Stimulated activated naive CD8-positive, alpha-beta T cell treated with anti-CD3 and anti-CD28 coated beads, Interleukin-15, amount 100 ng/mL, for 72 hours (primary cell): ENCODE measurements at places on chromosomes 4 and X.

DNA sequence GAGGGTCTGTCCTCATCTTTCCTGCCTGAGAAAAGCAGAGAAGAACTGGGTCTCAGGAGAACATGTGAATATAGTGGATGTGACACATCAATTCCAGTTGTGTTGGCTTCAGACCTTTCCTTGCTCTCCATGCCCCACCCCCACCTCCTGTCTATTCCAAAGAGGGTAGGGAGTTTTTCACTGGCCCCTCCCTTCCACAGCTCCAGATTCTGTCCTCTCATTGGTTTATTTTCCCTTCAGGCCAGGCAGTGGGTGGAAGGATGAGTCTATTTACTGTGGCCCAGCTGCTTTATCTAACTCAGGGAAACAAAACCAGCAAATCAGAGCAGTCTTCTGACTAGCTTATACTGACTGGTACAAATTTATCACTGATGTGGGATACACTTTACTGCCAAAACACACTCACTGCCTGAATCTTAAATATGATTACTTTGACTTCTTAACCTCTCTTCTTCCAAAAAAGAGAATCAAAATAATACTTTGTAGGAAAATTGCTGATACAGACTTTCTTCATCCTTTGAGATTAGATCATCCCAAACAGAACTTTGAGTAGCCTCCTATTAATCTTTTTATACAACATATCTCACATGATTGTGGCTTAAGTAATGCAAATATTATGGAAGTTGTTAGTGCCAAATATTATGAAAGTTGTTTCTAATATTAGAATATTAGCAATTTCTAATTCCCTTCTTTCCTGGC is 221.2 kb downstream of the MID1 start:
- no peak for DNase-seq

- DNase-seq = peak; percentile 72
These were observed 8.7 kb downstream of the RHOH start for GRCh38 chr4:40205259-40206198.

- DNase-seq = no peak
These were observed 145.2 kb upstream of the MAB21L2 start for GRCh38 chr4:150436598-150437370.

GRCh38 chr4:183541752-183542040 is 36.8 kb downstream of the ING2 start:
- DNase-seq = no peak

GRCh38 chr4:55396308-55397125 is 760 bp downstream of the TMEM165 start:
- peak; percentile 33 for DNase-seq

- no peak for DNase-seq
These were observed 91.1 kb downstream of the PPP3CA start for GRCh38 chr4:101256222-101256621.

DNA sequence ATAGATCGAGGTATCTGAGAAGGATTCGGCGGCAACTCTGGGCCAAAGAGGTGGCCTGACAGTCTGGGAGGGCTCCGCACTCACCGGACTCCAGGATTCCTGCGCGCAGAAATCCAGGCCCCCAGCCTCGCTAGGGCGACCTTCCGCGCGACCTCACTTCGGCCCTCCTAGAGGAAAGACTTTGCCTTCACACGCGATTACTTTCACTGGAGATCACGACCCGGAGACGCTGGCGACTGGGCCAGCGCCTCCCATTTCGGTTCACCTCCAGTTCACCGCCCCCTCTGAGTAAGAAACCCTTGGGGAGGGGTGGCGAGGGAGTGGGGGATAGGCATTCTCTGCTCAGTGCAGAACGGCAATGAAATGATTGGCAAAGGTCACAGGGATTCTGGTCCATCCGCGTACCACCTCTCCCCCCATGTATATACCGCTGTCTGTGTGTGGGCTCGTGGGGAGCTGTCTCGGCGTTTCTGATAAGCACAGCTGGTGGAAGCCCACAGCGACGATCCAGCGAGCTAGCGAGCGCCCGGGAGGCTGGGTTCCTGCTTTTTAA is 2.5 kb downstream of the POU3F4 start:
- DNase-seq = no peak

DNA sequence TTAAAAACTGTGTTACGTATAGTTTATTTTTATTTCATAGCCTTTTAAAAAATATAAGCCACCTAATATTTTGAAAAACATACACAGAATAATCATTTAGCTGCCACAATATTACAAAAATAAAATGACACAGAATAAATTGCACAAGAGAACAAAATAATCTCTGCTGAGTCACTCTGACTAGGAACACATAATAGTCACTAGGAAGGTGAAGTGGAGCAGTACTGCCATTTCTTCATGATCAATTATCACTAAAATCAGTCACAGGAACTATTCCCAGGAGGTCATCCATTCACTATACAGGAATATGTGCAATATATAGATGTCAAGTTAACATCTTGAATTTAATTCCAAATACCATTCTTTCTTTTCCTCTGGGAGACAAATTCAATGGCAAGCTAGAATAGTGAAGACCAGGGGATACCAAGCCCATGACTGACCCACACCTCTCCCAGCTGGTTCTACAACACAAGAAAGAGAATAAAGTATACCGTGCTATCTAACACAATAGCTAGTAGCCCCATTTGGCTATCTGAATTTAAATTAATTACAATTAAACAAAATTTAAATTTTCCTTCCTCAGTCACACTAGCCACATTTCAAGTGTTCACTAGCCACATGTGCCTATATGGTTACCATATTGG is 5.9 kb downstream of the SMIM43 start:
- DNase-seq = no peak
